ENCODE measurements at places on chromosomes 7 and 10. TPM values are rescaled to one million over a fixed set of nuclear protein-coding genes. Genes with fewer than 3 reads are reported as not detected.

Gene NEURL1
- 2.3 TPM for total RNA-seq

Gene TLL2
- total RNA-seq = not detected

Gene ABCB4
- not detected for total RNA-seq

Gene OPN4
- total RNA-seq = not detected

Gene FAM25A
- not detected for total RNA-seq

Gene VWA2
- total RNA-seq = not detected

Gene PTPRN2
- total RNA-seq = 0.46 TPM

Gene VAX1
- not detected for total RNA-seq

DNA sequence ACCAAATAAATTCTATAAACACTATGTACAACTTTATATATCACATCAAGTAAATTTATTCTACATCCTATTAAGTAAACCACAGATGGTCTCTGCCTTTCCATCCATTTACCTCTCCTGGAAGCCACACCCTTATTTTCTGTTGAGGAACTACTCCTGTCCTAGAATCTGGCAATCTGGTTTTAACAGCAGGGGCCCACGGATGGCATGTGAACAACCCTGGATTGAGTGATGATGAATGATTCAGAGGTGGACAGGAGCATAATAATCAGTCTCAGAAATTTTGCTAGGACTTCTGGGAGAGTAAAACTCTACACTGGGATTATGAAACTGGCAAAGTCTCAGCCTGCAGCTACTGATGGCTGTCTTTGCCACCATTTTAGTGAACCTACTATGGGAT is 54.1 kb downstream of the CDK6 start:
- DNase-seq = no peak

- DNase-seq = no peak
Measured at GRCh38 chr10:22464966-22465629, 119.8 kb downstream of the SPAG6 start.

GRCh38 chr10:6920072-6921019 is 340.3 kb upstream of the PRKCQ start:
- DNase-seq = peak; percentile 90

GRCh38 chr7:12570534-12571461 is at the start of gene SCIN:
SCIN (plus strand) TSS chr7:12570720; CDS start chr7:12570787, 67 bp downstream.
- DNase-seq = peak; percentile 53

- DNase-seq = no peak
Measured at GRCh38 chr10:112132435-112132834, 51.1 kb downstream of the GPAM start.

GRCh38 chr10:52111101-52111891 is 202.8 kb upstream of the DKK1 start:
- no peak for DNase-seq

DNA sequence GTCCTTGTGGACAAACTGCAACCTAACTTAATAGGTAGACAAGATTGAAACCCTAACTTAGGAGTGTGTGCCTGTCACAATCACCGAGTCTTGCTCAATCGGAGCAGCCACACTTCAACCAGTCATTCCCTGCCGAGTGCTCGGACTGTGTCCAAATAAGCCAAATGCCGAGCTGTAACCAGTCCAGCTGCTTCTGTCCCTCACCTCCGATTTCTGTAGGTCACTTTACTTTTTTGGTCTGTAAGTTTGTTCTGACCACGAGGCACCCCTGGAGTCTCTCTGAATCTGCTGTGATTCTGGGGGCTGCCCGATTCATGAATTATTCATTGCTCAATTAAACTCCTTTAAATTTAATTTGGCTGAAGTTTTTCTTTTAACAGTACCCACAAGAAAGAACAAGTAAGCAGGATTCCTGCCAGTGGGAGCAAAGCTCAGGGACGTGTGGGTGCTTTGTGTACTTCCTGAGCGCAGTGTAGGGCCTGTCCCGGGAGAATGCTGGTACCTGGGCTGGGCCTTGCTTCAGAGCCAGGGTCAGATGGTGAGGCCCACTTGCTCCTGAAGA is 140.1 kb downstream of the ACTR3B start:
- DNase-seq = no peak

GRCh38 chr10:77308084-77308732 is 329.4 kb downstream of the KCNMA1 start:
- no peak for DNase-seq

- DNase-seq = peak; percentile 18
Measured at GRCh38 chr10:76086761-76087639, 655.6 kb downstream of the LRMDA start.

DNA sequence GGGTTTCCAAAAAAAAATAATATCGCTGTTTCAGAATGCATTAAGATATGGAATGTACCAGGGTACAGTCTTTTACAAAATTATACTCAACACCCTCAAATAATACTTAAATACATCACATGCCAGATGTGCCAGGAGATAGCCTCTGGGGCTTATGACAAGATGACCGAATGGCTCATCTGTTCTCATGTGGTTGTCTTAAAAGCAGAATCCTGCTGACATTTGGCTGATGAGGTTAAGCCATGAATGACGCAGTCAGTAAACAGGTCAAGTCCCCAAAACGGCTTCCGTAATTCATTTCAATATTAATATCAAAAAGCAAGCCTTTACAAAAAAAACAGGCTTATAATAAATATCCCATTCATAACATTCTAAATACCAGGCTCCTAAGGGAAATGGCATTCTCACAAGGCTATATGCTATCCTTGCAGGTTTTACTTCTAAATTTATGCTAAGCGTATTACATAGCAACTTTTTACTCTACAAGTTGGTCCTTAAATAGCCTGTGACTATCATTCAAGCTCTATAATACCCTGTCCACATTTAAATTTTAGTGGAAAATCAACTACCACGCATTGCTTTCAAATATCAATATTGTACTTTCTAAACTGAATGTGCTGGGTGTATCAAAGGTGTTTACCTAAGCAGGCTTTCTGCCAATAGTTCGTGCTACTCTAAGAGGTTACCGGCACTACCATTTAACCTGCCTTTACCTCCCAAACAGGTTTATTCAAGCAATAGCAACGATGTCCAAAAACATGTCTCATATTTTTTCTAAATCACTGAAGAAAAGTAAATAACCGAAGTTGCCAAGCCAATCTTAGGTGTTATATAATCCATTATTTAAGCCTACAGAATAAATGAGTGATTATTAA is 15.6 kb downstream of the SMURF1 start:
- DNase-seq = no peak

DNA sequence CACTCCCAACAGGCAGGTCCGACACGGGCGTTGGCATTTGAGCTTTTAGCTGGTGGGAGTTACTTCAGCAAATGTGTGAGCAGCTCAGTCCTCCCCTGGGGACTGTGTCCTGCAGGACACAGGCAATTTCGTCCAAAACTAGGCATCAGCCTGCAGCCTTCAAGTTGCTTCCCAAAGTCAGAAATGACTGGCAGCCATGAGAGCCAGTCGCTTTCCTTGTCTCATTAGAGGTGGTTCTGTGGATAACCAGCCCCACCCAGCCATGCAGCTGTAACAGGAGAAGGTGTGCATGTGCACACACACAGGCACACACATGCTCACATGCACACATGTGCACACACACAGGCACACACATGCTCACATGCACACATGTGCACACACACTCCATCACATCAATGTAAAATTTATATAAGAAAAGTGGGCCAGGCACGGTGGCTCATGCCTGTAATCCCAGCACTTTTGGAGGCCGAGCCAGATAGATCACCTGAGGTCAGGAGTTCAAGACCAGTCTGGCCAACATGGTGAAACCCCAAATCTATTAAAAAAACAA is 138.8 kb upstream of the TCERG1L start:
- DNase-seq = no peak

DNA sequence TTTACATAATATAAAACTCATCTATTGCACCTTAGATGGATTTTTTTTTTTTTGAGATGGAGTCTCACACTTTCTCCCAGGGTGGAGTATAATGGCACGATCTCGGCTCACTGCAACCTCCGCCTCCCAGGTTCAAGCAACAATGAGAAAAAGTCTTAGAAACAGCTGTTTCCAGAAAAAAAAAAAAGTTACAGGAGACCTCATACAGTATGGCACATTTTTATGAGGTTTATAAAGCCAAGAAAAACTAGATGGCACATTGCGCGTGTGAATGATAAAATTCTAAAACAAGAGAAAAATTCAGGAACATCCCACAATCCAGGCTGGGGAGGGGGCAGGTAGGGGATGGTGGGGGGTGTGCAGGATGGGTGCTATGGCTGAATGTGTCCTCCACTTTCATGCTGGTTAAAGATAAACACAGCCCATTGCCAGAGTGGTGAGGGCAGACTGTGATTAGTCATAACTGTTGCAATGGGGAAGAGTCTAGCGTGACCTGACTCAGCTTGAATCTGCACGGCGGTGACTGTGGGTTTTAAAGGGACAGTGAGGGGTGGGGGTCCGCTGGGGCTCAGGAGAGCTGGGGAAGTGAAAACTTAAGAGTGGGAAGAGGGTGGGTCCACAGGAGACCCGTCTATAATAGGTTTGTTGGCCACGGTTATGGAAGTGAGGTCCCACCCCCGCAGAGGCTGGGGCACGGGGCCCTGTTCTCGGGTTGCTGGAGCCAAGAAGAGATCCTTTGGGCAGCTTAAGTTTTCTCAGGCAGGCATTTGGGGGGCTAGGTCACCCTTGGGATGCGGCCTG is 11.9 kb upstream of the LRRC27 start:
- peak; percentile 77 for DNase-seq

DNA sequence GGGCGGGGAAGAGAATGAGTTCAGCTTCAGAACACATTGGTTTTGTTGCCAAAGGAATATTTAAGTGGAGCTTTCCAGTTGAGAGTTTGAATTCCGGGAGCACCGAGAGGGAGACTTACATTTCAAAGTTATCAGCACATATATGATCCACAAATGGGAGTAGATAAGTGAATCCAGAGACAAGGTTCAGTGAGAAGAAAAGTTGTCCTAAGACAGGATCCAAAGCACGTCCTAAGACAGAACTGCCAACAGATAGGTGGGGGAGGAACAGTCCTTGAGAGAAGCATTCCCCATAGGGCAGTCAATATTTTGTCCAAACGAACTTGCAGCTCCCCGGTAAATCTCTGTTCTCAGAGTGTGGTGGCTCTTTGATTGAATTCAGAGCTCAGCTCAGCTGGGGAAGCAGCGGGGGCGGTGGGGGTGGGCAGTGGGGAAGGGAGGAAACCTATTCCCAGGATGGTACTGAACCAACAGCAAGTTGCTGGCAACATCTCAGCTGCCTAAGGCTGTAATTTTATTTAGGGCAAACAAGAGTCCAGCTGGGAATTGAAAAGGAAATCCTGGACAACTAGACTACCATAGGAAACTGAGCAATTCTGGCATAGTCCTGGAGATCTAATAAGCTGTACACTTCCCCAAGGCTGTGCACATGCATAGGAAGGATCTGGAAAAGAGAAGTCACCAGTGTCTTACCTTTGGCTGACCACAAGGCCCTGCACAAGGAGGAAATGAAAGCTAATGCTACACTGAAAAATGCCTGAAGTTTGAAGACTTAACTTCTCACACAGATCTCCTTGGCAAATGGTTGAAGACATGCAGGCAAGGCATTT is 94.2 kb upstream of the CXCL12 start:
- no peak for DNase-seq

DNA sequence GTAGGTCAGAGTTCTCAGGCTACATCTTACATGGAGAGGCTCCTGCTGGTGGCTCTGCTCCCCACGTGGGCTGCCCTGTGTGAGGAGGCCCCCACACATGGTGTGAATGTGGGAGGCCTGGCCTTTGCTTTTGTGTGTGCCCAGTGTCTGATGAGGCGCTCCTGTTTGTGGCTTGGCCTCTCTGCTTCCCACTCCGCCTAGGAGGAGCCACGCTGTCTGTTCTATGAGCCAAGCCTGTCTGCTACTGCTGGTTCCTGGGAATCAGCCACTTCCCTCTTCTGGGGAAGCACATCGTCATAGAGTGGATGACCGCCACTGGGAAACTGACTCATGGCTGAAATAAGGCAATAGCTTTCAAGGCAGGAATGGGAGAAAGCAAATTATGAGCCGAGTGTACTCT is 87.1 kb downstream of the CYP26A1 start:
- no peak for DNase-seq

All from activated CD4-positive, alpha-beta T cell treated with anti-CD3 and anti-CD28 coated beads for 36 hours (primary cell).